ENCODE measurements at places on chromosomes 4 and X.

DNA sequence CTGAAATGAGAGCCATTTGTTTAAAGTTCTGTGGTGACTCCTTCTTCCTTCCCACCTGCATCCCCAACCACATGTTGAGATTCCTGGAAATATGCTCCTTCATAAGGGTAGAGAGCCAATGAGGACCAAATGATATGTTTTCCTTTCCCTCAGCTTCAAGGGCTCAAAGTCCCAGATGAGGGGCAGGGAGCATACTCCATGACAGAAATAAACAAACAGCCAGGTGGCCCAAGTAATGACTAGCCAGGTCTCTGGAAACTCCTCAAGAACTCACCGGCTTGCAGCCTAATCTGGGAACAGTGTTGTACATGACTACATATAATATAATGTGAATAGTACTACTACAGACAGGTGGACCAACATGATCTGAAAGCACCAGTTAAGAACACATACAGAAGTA lies 392.3 kb downstream of the PACRGL start:
- no peak for DNase-seq

DNA sequence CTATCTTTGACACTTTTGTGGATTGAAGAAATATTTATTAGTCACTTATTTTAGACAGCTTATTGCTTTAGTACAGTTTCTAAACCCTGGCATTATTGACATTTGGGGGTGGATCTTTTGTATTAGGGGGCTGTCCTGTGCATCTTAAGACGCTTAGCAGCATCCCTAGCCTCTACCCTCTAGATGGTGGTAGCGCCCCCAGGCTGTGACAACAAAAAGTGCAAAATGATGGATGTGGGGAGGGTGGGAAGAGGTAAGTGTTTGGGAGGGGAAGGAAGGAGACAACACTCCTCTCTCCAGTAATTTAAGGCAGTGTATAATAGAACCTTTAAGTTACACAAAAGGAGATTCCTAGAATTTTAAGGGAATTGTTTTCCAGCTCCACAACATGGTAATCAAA lies 1210.6 kb downstream of the C4orf33 start:
- DNase-seq: no peak

GRCh38 chrX:141341743-141342142 lies 99.4 kb upstream of the SPANXC start:
- DNase-seq: no peak

DNA sequence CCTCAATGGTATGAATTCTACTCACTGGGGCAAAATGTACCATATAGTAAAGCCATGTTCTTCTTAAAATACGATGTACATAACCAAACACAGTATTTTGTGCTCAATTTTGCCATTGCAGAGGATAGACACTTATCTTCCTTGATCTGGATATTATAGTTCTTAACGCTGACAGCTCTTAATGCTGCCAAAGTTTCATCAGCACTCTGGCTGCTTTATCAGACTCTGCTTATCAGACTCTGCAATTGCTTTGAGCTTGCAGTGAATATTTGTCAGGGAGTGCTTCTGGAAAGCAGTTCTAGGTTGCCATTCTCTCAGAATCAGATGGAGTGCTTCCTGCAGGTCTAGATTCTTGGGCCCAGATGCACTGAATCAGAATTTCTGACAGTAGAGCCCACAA lies 863.1 kb downstream of the CCSER1 start:
- no peak for DNase-seq

DNA sequence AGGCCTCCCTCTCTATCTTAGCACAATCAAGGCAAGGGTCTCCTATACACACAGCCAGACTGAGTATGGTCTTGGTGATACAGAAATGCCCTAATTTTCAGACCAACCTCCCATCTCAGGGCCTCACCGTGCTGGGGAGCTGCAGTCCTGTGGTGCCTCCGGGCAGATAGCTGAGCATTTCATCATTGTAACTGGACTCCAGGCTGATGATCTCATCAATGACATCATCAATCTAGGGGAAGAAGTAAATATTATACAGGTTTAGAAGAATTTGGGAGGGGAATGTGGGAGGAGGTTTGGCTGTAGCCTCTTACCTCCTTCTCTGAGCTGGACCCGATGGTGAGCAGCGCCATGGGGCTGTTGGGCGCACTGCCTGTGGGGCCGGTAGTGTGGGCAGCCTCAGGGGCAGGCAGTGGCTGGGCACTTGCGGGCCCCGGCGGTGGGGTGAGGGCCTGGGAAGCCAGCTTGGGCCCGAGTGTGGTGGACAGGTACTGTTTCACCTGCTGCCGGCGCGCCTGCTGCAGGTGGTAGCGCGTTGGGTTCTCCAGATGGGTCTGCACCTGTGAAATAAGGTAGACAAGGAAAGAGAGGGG lies 5.2 kb downstream of the TFE3 start:
- DNase-seq: no peak

DNA sequence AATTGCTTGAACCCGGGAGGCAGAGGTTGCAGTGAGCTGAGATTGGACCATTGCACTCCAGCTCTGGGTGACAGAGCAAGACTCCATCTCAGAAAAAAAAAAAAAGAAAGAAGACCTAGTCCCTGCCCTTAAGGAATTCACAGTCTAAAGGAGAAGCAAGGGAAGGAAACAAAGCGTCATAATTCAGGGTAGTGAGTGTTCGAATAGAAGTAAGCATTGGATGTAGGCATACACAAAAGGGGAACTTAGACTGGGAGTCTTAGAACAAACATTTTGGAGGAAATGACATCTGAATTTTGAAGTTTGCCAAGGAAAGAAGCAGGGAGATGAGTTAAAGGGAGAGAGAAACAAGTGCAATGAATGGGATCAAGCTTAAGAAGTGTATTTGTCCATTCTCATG lies 32.4 kb downstream of the PPM1K start:
- DNase-seq: no peak
